ENCODE measurements at places on chromosomes 7 and 10. TPM values are rescaled to one million over a fixed set of nuclear protein-coding genes. Genes with fewer than 3 reads are reported as not detected.

- no peak for DNase-seq
Measured at GRCh38 chr10:86725980-86726676, 30.3 kb upstream of the BMPR1A start.

- DNase-seq, result no peak
Measured at GRCh38 chr10:30825022-30825421, 195.5 kb upstream of the LYZL2 start.

DNA sequence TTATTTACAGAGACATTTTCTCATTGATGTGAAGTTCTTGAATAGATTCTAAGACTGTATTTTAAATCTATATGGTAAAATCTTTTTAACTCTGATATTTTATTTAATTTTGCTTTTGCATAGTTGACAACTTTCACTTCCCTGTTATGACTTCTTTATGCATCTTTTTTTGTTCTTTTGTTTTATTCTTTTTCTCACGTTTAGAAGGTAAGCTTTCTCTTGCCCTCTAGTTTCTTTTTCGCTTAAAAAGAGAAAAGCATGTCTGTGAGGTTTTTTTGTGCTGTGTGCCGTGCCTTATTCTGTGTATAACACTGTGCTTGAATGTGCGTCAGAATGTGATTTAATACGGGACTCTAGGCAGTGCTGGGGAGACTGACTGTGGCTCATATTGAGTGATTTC lies 74.7 kb downstream of the AP3M1 start:
- DNase-seq, result no peak

- DNase-seq, result no peak
Measured at GRCh38 chr7:101212014-101212413, 5.4 kb downstream of the PLOD3 start.

DNA sequence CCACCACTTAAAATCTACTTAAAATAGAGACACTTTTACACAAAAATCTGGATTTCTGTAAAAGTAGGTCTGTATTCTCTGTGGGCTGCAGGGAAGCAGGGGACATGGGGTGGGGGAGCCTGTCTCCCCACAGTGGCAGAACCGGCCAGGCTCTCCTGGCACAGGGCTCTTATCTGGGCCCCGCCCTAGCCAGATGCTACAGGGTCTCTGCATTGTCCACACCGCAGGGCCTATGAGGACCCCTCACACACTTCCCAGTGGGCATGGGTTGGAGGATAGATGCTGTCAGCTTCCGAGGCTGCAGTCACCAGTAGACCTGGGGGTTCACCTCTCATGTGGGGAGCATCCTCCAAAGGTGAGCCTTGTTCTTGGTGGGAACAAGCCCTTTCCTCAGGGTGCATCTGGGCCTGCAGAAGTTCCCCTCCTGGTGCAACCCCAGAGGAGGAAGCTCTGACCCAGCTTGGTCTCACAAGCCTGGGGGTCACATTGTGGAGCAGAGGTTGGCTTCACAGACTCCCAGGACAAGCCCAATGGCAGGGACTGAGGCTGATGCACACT lies 15.4 kb upstream of the MYL7 start:
- DNase-seq, result no peak

GRCh38 chr10:124721330-124722045 lies 22.7 kb downstream of the FAM53B start:
- DNase-seq, result no peak

DNA sequence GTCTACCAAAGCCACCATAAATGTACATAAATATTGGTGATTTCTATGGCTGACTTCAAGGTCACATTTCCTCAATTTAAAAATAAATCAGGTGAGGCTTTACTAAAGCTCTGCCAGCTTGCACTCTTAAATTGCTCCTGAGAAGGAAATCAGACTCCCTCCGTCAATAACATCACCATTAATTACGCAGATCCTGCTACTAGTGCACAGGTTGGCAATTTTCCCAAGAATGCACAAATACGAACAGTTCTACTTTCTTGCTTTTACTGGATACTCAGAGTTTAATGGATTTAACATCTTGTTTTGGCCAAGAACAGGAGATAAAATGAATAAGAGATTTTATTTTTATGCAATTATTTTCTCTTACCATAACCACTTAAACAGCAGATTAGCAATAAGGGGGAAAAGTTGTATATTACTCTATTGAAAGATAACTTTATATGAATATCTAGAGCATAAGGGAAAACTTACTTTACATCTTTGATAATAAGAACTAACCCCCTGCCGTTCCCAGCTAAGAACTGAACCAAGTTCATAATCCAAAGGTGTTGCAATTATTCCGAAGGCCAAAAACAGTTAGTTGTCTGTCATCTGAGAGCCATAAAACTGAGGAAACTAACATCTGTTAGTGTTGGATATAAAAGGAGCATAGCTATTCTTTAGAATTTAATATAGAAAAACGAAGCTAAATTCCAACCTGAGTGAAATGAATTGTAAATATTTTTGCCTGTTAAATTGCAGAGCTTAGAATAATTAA lies 140.5 kb downstream of the TWIST1 start:
- DNase-seq, result no peak

- no peak for DNase-seq
Measured at GRCh38 chr7:14596421-14596820, 306.1 kb downstream of the DGKB start.

DNA sequence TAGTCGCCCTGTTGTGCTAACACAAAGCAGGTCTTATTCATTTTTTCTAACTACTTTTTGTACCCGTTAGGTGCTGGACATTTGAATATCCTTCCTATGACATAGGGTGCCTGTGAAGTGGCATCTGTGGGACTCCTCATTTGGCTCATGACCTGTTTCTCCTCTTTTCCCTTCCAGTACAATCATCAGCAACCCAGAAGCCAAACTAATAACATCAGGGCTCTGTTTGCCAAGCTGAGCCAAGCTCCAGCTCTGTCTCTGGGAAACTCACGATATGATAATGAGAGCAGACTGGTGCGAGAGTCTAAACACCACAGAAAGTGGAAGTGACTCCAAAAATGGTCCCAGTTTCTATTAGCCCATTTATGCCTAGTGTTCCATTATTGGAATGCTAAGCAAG lies 92.0 kb downstream of the SVIL start:
- DNase-seq, result no peak

DNA sequence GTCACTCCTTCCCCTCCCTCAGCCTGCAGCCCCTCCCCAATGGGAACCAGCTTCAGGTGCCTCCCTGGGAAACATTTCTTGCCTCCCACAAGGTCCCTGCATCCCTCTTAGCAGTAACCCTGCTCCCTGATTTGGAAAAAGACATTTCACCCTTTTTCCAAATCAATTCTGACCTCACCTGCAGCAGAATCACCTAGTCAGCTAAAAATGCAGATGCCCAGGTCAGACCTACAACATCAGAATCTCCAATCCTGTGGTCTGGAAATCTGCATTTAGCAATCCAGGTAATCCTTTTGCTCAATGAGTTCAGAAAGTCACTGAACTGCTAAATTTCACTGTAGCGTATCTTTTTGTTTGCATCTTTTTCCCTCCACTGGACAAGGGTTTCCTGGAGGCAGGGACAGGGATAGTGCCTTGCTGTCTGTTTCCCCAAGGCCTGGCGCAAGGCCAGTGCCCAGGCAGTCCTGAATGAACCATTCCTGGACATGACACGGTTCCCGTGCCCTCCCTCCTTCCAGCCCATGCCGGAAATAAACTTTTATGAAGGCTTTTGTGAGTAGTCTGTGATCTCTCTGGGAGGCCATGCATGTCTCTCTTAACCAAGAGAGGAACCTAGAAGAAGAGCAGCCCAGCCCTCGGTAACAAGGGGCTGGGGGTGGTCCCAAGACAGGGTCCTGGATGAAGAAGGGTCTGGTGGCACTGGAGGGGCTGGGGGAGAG lies 44.0 kb downstream of the COL13A1 start:
- no peak for DNase-seq

DNA sequence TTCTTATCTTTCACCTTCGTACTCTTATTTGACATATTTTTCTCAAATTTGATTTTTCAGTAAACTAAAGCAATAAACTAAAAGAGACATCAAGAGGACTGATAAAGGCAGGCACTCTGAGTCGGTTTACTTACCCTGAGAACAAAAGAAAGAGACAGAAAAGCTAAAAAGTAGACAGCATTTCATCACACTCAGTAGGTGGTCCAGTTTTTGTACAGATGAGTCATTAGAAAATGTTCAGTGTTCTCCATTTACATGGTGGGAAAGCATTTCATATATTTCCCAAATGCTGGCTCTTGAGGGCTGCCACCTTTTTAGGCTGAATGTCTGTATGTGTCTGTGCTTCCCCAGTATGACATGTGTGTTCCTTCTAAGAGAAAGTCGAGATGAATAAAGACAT lies 52.7 kb downstream of the NHLRC2 start:
- no peak for DNase-seq

DNA sequence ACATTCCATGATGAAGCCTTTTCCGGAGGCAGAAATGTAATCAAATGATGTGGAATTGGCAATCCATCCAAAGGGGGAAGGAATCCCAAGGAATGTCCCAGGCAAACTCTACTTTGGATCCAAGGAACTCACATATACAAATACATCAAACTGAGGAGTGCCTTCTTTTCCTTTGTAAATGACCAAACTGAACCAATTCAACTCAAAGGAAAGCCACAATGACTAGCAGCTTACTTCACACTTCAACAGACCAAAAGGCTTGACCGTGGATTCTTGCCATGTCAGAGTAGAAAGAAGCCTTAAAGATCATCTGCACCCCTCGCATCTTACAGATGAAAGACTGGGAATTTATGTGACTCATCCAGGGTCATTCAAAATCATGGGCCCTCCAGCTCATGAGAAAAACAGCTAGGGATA lies 79.7 kb upstream of the MACROH2A2 start:
- no peak for DNase-seq

DNA sequence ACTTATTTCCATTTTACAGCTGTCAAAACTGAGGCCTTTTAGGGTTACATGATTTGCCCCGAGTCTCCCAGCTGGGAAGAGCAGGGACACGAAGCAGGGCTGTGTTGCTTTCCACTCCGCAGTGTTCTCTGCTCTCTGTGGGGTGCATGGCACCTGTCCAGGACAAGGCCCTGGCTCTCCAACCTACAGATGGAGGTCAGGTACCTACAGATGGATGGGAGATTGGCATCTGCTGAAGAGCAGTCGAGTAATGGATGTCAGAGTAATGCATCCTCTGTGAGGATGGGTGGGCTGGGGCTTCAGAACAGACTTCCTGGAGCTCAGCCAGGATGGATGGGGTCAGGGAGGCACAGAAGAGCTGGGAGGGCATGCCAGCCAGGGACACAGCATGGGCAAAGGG lies 85.0 kb downstream of the EMX2 start:
- DNase-seq, result no peak

- no peak for DNase-seq
Measured at GRCh38 chr7:87111877-87112276, 40.4 kb upstream of the DMTF1 start.

GRCh38 chr10:92923416-92923815 lies 75.1 kb downstream of the EXOC6 start:
- DNase-seq, result no peak

DNA sequence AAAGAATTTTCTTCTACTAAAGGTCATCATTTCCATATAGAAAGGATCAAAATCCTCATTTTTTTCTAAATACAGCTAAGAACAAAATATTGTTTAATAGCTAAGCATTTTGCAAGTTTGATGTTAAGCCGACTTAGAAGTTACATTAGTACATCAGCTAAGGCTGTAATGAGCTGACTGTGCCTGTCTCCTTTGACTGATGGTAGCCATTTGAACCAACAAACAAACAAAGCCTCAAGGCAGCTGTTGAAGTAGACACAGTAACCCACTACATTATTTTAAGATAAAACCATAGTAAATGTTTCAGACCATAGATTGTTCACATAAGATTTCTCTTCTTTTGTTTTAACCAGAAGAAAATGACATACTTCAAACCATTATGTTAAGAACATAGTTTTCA lies 210.9 kb upstream of the VSTM2A start:
- no peak for DNase-seq

- no peak for DNase-seq
Measured at GRCh38 chr7:135188298-135188984, 17.9 kb upstream of the CYREN start.

GRCh38 chr10:48651839-48652238 lies 32.8 kb upstream of the WDFY4 start:
- DNase-seq, result no peak

DNA sequence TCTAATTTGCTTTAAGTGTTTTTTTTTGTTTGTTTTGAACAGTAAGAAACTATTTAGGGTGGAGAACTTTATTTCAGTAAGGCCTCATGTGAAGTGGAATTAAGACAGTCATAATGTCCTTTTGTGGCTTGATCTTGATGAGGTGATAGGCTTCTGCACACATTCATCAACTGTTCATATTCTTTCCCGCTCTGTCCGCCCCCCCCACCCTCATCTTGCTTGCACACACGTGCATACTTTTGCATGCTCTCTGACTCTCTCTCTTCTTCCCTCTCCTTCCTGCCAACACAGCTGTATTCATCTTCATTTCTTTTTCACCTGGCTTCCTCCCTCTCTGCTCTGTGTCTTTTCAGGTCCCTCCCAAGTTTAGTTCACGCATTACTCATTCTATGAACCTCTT lies 429.6 kb downstream of the AUTS2 start:
- DNase-seq, result no peak

GRCh38 chr7:7251742-7252141 lies 69.4 kb downstream of the C1GALT1 start:
- DNase-seq, result no peak

GRCh38 chr10:106440355-106440754 lies 724.2 kb downstream of the SORCS1 start:
- no peak for DNase-seq

Gene GIMAP7
- polyA plus RNA-seq, result 9.0 TPM

Gene DDC
- polyA plus RNA-seq, result not detected

Gene UNCX
- not detected for polyA plus RNA-seq

Gene PMS2
- 10.6 TPM for polyA plus RNA-seq

Gene ASB4
- polyA plus RNA-seq, result 35.7 TPM

Gene GRID1
- polyA plus RNA-seq, result 3.0 TPM

Gene FAM25A
- not detected for polyA plus RNA-seq

Gene INA
- polyA plus RNA-seq, result 0.22 TPM

Gene LAMB4
- 0.70 TPM for polyA plus RNA-seq

Gene CPN1
- polyA plus RNA-seq, result not detected

Gene CDHR1
- polyA plus RNA-seq, result 1.0 TPM

Gene GALNT17
- 30.1 TPM for polyA plus RNA-seq

Gene PDZD7
- polyA plus RNA-seq, result 1.3 TPM

Gene TMEM213
- 0.13 TPM for polyA plus RNA-seq

Gene ENO4
- 0.19 TPM for polyA plus RNA-seq
